Sigmoid colon (tissue), 7 donors: ENCODE measurements at places on chromosomes 1 and 21. TPM values are rescaled to one million over a fixed set of nuclear protein-coding genes. Genes with fewer than 3 reads are reported as not detected.

VHLL gene
- not detected for total RNA-seq

INSRR gene
- total RNA-seq, result not detected

DEDD gene
- total RNA-seq, result 30.8 TPM

CNN3 gene
- total RNA-seq, result 247 TPM

APCS gene
- not detected for total RNA-seq

OR2M2 gene
- not detected for total RNA-seq

MPL gene
- not detected for total RNA-seq

APH1A gene
- 59.2 TPM for total RNA-seq

CDCA8 gene
- 0.16 TPM for total RNA-seq

DNA sequence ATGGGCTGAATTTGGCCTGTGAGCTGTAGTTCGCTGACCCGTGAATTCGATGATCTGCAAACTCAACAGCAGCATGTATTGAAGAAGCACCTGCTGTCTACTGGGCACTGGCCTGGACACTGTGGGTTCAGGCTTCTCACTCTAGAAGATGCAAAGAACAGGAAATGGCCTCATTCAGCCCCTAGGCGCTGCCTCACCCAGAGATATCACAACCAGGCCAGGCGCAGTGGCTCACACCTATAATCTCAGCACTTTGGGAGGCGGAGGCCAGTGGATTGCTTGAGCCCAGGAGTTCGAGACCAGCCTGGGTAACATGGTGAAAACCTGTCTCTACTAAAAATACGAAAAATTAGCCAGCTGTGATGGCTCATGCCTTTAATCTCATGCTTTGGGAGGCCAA lies 23.6 kb downstream of the MFAP2 start:
- no peak for DNase-seq

GRCh38 chr1:25598879-25599278 lies 17.7 kb upstream of the MAN1C1 start:
- no peak for DNase-seq

GRCh38 chr1:176206006-176206960 lies 803 bp downstream of the COP1 start:
- peak; percentile 68 for DNase-seq

GRCh38 chr1:220300442-220301121 lies 28.3 kb upstream of the RAB3GAP2 start:
- DNase-seq, result peak; percentile 91

GRCh38 chr1:147223740-147224615 lies 1.2 kb downstream of the FMO5 start:
- DNase-seq, result no peak

DNA sequence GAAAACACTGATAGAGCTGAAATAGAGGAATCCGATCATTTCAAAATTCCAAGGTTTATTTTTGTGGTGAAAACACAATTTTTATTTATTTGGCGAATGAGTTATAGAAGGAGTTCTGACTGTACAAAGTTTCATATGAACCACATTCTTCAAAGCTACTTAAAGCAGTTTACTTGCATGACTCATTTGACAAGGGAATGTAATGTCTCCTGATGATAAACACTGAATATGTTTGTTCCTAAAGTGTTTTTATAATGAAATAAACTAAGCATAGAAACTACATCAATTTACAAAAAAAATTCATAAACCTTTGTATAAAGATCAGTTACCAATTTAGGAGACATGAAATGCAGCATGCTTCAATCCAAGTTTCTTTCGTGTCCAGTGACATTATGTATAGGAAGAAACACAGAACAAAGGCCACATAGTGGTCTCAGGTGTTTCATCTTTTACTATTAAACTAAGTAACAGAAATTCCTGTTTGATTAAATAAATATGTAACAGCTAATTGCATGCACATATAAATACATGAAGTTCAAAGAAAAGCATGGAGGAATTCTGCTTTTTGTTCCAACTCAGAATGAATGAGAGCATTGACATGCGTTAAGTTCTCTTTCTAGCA lies 2.5 kb downstream of the PRKACB start:
- no peak for DNase-seq

DNA sequence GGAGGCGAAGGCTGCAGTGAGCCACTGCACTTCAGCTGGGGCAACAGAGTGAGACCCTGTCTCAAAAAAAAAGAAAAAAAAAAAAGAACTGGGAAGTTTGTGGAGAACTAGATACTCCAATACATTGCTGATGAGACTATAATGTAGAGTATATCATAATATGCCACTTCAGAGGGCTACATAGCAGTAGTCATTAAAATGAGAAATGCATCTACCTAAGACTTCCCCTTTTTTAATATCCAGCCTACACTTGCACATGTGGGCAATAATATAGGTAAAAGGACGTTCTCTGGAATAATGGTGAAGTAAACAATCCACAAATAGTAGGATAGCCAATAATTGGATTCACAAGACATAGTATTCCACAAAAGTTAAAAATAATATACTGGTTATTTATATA lies 311.0 kb downstream of the HLX start:
- DNase-seq, result no peak

DNA sequence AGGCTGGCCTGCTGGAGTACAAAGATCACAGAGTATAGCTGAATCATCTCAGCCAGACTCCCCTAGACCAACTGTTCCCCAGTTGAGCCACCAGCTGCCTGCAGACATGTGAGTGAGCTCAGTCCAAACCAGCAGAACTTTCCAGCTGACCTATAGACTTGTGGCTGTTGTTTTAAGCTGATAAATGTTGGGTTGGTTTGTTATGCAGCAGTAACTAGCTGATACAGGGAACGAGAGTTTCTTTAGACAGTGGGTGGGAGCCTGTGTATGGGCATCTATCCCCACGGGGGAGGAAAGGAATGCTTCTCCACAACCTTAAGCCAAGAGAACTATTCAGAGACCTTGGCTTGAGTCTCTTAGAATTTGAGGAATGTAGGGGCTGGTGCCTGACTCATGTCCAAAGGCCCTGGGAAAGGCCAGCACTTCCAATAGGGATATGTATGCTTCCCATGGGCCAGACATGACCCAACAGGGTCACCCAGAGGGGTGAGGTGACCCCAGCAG lies 30.1 kb downstream of the SLC1A7 start:
- no peak for DNase-seq

GRCh38 chr21:16408280-16408679 lies 678.5 kb downstream of the USP25 start:
- no peak for DNase-seq

DNA sequence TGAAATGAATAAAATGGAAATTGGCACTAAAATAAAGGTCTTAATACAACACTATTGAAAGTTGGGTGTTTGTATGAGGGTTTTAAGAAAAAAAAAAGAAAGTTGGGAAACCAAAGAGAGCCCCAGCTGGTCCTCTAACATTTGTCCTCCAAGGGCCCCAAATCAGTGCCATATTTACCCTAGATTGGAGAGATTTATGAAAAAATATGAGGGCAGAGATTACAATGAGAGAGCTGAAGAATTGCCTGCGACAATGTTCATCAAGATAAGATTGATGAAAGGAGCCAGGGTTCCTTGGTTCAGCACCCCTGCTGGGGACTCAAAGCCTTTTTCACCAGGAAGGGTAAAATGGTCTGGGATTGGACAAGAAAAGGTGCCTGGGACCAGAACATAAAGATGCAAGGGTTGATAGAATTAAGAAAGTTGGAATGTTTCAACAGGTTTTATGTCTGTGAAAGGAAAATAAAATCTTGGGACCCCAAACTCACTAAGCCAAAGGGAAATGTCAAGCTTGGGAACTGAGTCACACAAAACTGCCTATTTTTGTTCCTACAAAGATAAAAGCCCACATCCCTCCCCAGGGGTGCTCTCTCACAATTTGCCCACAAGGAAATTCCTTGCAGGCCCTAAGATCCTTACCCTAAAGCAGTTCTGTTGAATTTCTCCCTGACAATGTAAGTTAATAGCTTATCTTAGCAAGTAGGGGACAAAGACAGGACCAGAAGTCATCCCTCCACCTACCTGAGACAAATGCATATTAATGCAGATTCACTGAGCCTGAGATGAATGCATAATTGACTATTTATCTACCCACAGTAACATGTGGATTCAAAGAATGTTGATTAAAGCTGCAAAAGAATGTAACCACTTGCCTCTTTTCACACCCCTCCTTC lies 26.8 kb downstream of the CBR1 start:
- DNase-seq, result no peak

GRCh38 chr21:10273196-10273595 lies 248.2 kb upstream of the TPTE start:
- DNase-seq, result no peak

DNA sequence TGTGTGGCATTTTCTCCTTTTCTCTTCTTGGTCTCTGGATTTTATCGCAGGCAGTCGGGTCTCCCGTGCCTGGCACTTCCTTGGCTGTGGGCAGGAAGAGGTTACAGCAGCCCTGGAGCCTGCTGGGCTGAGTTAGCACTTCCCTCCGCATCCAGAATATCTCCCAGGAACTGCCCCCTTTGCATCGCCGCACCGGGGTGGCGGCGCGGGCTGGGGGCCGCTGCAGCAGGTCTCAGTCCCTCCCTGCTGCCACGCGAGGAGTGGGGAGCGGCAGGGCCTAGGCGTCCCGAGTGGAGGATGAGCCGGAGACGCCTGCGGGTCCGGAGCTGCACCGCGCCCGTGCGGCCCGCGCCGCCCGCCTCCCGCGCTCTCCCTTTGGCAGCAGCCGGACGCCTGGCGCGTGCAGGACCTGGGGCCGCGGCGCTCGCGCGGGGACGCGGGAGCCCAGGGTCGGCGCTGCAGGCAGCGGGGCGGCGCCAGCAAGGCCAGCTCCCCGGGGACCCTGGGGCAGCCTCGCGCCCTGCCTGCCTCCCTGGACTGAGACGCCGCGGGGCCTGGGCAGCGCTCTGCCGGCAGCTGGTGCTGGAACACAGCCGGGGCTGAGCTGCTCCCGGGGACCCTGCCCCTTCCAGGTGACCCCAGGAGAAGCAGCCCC lies 192.8 kb downstream of the PRDM2 start:
- no peak for DNase-seq

DNA sequence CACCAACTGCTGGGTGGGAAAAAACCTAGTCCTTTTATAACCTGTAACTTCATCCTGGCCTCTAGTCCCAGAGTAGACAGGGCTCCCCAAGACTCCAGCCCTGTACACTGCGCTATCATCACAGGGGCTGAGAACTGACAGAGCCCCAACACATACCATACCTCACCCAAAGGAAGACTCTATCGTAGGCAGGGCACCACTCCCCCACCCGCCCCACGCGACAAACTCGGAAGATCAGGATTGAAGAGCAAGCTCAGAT lies 15.8 kb downstream of the INPP5B start:
- DNase-seq, result no peak

- DNase-seq, result no peak
Observed at GRCh38 chr1:55381983-55382382, 166.8 kb upstream of the USP24 start.

DNA sequence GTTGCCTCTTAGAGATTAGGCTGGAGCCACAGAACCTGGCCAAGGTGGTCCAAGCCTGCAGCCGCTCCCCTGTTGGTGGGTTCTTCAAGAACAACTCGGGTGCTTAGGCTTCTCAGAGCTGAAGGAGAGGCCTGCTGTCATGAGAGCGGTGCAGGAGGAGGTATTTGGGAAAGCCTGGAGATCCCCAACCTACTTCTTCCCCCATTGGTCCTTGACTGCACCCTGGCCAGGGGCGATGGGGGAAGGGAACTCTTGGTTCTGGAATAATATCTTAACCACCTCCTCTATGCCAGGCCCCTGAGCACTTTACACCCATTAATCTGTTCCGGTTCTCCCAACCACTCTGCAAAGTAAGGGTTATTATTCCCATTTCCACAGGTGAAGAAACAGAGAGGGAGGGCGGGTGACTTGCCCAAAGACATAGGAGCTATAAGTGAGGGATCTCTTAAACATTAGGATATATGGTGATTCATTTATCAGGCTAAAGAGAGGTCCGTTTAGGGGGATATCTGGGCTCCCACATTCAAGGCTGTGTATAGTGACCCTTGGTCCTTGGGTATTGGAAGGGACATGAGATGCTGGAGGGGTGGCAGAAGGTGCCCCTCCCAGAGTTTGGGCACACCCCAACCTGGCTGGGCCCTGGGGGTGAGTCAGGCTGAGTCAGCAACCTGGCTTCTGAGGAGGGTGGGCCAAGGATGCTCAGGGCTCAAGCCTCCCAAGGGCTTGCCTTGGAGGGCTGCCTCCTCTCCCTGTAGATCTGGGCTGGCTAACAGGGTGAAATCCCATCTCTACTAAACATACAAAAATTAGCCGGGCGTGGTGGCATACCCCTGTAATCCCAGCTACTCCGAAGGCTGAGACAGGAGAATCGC lies 5.2 kb downstream of the TRNP1 start:
- no peak for DNase-seq

DNA sequence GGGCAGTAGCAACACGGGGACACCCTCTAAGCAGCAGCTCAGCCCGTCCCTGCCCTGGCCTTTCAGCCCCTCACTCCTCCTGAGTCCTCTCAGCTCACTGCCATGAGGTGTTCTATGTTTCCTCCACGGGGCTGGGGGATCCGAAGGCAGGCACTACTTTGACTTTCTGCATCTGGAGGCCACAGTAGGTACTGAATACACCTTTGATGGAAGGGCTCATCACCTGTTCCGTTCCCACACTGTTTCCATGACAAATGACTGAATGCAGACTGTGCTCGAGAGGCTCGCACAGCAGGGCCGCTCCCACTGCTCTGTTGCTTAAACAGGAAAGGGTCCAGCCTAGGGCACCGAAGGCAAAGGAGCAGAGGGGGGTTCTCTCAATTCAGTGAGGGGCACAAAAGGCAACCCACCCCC lies 77.6 kb upstream of the DNAH14 start:
- DNase-seq, result no peak

DNA sequence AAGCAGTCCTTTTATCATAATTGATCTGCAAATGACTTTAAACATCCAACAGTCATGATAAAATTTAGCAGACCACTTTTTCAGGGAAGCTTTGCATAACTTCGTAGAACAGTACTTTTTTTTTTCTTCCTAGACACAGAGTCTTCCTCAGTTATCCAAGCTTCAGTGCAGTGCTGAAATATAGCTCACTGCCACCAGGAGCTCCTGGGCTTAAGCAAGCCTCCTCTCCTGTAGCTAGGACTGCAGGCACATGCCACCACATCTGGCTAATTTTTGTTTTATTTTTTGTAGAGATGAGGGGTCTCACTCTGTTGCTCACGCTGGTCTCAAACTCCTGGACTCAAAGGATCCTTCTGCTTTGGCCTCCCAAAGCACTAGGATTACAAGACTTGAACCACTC lies 3.8 kb downstream of the F13B start:
- no peak for DNase-seq

DNA sequence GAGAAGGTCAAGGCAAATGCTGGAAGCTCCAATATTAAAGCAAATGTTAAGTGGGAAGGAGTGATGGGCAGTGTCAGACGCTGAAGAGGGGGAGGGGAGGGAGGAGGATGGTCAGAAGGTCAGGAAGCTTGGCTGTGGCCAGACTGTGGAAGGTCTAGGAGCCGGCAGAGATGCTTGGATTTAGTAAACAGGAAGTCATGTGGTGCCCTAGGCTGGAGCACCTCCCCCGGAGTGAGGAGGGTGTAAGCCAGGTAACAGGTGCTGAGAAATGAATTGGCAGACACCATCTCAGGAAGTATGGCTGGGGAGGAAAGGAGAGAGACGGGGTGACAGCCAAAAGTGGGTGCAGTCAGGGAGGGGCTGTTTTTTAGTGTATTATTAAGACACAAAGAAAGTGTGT lies 17.7 kb downstream of the CSMD2 start:
- no peak for DNase-seq
